ENCODE measurements at places on chromosomes 5 and 9. TPM values are rescaled to one million over a fixed set of nuclear protein-coding genes. Genes with fewer than 3 reads are reported as not detected.

DNA sequence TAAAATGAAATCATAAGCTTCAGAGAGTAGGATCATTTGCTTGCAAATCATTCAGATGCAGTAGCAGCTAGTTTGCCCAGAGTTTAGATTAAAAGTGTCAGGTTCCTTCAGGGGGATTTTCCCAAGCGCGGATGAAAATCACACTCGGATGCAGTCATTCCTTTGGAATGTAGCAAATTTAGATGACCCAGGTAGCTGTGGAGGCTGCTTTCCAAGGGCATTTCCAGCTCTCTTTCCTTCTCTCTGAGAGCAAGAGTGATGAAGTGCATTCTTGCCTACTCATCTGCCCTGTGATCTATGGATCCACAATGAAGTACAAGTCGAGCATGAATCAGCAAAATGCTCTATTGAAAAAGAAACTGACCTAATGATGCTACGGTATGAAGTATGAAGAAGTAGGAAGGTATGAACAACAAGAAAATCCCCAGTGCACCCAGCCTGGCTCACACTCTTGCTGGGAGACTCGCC lies 200.2 kb downstream of the PLK2 start:
- no peak overlapping the region for H3K27ac ChIP-seq
- no peaks in the 10 kb centered on the region for H3K36me3 ChIP-seq
- no peak overlapping the region for H3K4me3 ChIP-seq
- H3K27me3 ChIP-seq: peaks cover 7% of the 10 kb centered on the region
- no peaks in the 10 kb centered on the region for H3K4me1 ChIP-seq

DNA sequence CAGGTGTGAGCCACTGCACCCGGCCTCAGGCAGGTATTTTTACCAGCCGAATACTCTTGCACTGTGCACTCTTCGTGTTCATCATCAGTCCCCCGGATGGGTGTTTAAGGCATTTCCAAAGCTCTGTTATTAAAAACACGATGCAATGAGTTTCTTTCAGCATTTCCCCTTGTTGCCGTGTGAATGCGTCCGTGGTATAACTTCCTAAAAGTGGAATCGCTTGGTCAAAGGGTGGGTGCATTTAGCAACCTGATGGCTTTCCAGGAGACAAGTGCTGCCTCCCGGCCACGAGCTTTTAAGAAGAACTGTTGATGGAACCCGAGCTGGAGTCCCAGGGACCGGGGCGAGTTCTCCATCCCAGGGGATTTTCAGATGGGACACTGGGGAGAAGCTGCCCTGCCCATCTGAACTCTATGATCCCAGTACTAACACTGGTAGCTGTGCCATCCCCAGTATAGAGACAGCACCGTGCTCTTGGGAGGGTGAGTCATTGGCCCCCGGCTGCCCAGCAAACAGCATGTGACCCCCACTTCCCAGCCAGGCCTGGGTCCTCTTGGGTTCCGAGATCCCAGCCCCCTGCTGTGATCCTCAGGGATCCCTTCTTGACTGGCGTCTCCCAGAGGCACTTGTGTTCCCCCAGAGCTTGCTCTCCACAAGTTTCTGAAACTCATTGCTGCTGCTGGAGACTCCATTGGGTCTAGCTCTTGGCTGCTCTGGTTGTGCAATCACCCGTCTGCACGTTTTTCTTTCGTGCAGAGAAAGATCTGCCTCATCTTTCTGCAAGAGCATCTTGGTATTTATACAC lies 169.5 kb upstream of the IER5L start:
- H3K4me1 ChIP-seq: peaks cover 13% of the 10 kb centered on the region
- no peak for DNase-seq
- H3K27me3 ChIP-seq: peaks cover 2% of the 10 kb centered on the region
- no peak overlapping the region for H3K4me3 ChIP-seq

The ALDH1A1 gene
- total RNA-seq: not detected

- H3K36me3 ChIP-seq: peaks cover 2% of the 10 kb centered on the region
- H3K4me1 ChIP-seq: peaks cover 23% of the 10 kb centered on the region
- peak; percentile 55 for DNase-seq
- H3K27me3 ChIP-seq: no peaks in the 10 kb centered on the region
- H3K4me3 ChIP-seq: peak overlapping the region; percentile 83
These were observed 1.5 kb upstream of the TESK1 start for GRCh38 chr9:35603506-35603985.

The KIF4B gene
- 0.05 TPM for total RNA-seq

DNA sequence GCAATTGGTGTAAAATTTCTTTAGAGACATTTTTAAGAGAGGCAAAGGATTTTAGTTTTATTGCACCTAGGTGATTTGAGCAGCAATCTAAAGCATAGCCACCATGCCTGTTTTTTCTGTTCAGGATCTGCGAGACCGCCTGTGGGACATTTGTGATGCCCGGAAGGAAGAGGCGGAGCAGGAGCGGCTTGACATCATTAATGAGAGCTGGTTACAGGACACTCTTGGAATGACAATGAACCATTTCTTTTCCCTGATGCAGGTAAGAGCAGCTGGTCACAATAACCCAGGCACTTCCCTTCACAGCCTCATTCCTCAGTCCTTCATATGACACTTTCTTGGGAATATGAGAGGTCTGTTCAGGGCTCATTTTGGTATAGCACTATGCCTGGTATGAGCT lies 103.2 kb upstream of the IL7R start:
- DNase-seq: no peak
- H3K4me3 ChIP-seq: no peak overlapping the region
- H3K4me1 ChIP-seq: peaks cover 17% of the 10 kb centered on the region
- no peak overlapping the region for H3K27ac ChIP-seq

The ELOVL7 gene
- 0.85 TPM for total RNA-seq

The ADCY2 gene
- not detected for total RNA-seq

GRCh38 chr9:74985041-74985440 lies 32.3 kb upstream of the C9orf40 start:
- no peaks in the 10 kb centered on the region for H3K4me1 ChIP-seq
- no peak for DNase-seq
- no peak overlapping the region for H3K27ac ChIP-seq
- H3K4me3 ChIP-seq: no peak overlapping the region
- H3K36me3 ChIP-seq: peaks cover 32% of the 10 kb centered on the region
- H3K27me3 ChIP-seq: no peaks in the 10 kb centered on the region

- H3K27me3 ChIP-seq: peaks cover 14% of the 10 kb centered on the region
- H3K27ac ChIP-seq: no peak overlapping the region
- no peak overlapping the region for H3K4me3 ChIP-seq
- no peaks in the 10 kb centered on the region for H3K36me3 ChIP-seq
- no peak for DNase-seq
These were observed 7.0 kb downstream of the LAMC3 start for GRCh38 chr9:131015876-131016397.

DNA sequence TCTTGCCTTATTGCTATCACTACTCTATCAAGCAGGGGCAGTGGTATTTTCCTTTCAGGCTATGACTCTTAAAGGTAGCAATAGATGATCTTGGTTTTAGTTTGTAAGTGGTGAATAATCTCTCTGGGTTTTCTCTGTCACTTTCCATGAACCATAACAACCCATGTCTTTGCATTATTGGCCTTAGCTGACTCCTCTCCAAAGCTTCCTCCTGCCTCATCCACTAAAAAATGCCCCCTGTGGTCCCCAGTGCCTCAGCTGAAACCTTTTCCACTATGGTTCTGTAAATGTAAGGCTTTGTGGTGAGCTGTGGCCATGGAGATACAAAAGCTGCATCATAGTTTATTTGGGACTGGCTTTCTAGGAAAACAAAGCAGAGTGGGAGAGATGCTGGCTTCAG lies 128.8 kb downstream of the GPBP1 start:
- H3K36me3 ChIP-seq: peaks cover 3% of the 10 kb centered on the region
- no peak overlapping the region for H3K4me3 ChIP-seq
- no peak overlapping the region for H3K27ac ChIP-seq
- peaks cover 2% of the 10 kb centered on the region for H3K27me3 ChIP-seq

GRCh38 chr5:31860726-31861433 lies 221.9 kb downstream of the PDZD2 start:
- peak; percentile 26 for DNase-seq
- peaks cover 26% of the 10 kb centered on the region for H3K4me1 ChIP-seq
- no peak overlapping the region for H3K4me3 ChIP-seq
- peaks cover 5% of the 10 kb centered on the region for H3K36me3 ChIP-seq

The GPRIN1 gene
- 3.8 TPM for total RNA-seq

GRCh38 chr9:9004810-9005209 lies 1205.2 kb upstream of the DMAC1 start:
- no peak overlapping the region for H3K4me3 ChIP-seq
- no peak overlapping the region for H3K27ac ChIP-seq
- no peak for DNase-seq

- H3K36me3 ChIP-seq: peaks cover 21% of the 10 kb centered on the region
- H3K27ac ChIP-seq: no peak overlapping the region
- H3K27me3 ChIP-seq: no peaks in the 10 kb centered on the region
- DNase-seq: no peak
These were observed 117.0 kb downstream of the ERCC6L2 start for GRCh38 chr9:95992536-95992935.

DNA sequence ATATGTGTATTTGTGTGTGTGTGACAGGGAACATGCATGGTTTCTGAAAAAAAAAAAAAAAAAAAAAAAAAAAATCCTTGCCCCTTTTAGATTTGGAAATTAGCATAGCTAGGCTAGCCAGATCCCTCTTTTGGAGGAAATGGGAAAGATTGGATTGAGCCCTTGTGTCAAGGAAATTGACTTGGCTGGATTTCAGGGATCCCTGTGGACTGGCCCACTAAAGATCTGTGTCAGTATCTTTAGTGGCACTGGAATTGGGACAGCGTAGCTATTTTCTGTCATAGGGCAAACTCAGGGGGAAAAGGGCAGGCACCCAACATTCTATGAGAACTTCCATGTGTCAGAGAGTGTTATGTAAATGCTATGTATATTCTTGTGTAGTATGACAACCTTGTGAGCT lies 35.4 kb downstream of the SH3GL2 start:
- H3K27ac ChIP-seq: no peak overlapping the region
- no peaks in the 10 kb centered on the region for H3K27me3 ChIP-seq
- DNase-seq: no peak
- no peak overlapping the region for H3K4me3 ChIP-seq

The TGFBI gene
- total RNA-seq: not detected

DNA sequence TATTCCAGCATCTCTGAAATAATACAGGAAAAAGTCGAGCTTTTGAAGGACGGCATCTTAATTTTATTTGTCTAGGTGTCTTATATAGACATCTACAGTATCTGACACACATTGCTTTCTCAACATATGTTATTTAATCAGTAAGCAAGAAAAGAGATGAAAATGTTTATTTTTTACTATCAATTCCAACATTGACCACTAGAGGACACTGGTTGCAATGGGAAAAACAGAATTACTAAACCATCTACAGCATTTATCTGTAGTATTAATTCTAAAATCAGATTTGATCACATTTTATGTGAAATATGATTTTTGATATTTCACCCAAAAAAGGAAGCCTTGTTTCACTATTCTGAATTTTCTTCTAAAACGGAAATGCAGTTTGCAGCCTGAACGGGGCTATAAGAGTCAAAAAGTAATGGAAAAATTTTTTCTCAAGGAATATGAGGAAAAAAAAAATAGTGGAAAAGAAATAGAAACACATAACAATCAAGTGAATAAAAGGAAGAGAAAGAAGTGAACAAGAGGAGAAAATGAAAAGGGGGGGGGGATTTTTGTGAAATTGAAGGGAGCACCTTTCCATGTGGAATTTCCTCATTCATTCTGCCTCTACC lies 98.6 kb downstream of the OSTF1 start:
- H3K4me1 ChIP-seq: peaks cover 18% of the 10 kb centered on the region
- DNase-seq: no peak
- peaks cover 3% of the 10 kb centered on the region for H3K36me3 ChIP-seq
- no peaks in the 10 kb centered on the region for H3K27me3 ChIP-seq
- H3K4me3 ChIP-seq: no peak overlapping the region
- H3K27ac ChIP-seq: no peak overlapping the region

The BAAT gene
- 0.07 TPM for total RNA-seq

The HAVCR1 gene
- not detected for total RNA-seq

- H3K27ac ChIP-seq: no peak overlapping the region
- no peak overlapping the region for H3K4me3 ChIP-seq
- H3K27me3 ChIP-seq: no peaks in the 10 kb centered on the region
These were observed 23.9 kb downstream of the HCN1 start for GRCh38 chr5:45672271-45672670.

The WNT8A gene
- total RNA-seq: not detected

DNA sequence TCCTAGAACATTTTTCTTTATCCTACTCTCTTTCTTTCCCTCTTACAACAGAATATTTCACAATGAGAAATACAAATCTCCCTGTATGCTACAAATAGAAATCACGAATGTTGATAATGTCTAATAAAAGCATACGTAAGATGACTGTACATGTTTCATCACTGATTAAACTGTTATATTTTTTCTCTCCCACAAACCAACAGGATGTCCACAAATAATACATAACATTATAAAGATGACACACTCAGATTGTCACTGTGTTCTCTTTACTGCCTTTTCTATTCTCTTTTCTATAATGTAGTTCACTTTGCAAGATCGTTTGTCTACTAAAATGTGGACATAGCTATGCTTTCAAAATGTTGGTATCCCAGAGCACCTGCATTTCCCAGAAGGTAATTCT lies 90.7 kb upstream of the PARP8 start:
- H3K36me3 ChIP-seq: no peaks in the 10 kb centered on the region
- peaks cover 18% of the 10 kb centered on the region for H3K4me1 ChIP-seq
- H3K27me3 ChIP-seq: no peaks in the 10 kb centered on the region
- H3K27ac ChIP-seq: no peak overlapping the region
- no peak for DNase-seq

GRCh38 chr5:73816656-73817420 lies 190.8 kb downstream of the ARHGEF28 start:
- H3K36me3 ChIP-seq: no peaks in the 10 kb centered on the region
- H3K4me3 ChIP-seq: no peak overlapping the region
- no peak for DNase-seq

The ADAMTS19 gene
- not detected for total RNA-seq

DNA sequence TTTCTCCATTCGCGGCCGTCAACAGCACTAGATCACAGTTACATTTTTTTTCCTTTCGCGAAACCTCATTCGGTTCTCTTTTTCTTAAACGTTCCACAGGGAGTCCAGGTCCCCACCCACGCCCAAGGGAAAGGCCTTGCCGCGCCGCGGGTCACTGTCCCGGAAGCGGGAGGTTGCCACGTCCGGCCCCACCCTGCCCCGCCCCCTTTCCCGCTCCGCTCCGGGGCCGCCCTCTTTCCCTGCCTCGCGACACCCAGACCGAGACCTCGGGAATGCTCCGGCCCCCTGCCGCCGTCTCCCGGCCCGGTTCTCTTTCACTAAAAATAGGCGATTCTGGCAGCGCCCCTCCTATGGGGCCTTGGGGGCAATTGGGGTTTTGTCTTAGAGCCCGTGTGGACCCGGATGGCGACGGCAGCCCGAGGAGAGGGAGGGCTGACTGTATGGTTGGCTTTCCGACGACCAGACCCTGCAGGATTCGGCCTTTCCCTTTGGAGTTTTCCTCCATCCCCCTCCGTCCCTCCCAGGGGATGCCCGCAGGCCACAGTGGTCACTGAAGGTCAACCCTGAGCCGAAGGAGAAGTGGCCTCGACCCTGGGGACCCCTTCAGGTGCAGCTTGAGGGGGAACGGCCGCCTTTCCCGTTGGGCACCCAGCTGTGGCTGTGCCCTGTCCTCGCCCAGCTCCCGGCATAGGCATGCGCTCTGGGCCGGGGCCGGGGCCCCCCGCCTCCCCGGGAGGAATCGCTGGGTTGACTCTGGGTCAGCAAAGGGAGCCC lies 2.8 kb upstream of the RACK1 start:
- peak overlapping the region; percentile 99 for H3K27ac ChIP-seq
- peak; percentile 91 for DNase-seq
- no peaks in the 10 kb centered on the region for H3K27me3 ChIP-seq
- peaks cover 56% of the 10 kb centered on the region for H3K4me1 ChIP-seq
- peak overlapping the region; percentile 91 for H3K4me3 ChIP-seq
- peaks cover 55% of the 10 kb centered on the region for H3K36me3 ChIP-seq

The LRRC14B gene
- total RNA-seq: not detected
